ENCODE measurements at places on chromosomes 2 and 18. TPM values are rescaled to one million over a fixed set of nuclear protein-coding genes. Genes with fewer than 3 reads are reported as not detected.

CNRIP1 gene
- 17.2 TPM for total RNA-seq

FLACC1 gene
- 0.43 TPM for total RNA-seq

GPR45 gene
- not detected for total RNA-seq

CABYR gene
- 4.7 TPM for total RNA-seq

UGT1A6 gene
- total RNA-seq, result not detected

ECEL1 gene
- total RNA-seq, result not detected

NOTO gene
- total RNA-seq, result not detected

TRPM8 gene
- total RNA-seq, result not detected

B3GNT7 gene
- total RNA-seq, result 0.09 TPM

TET3 gene
- total RNA-seq, result 1.7 TPM

SRD5A2 gene
- not detected for total RNA-seq

ZNF236 gene
- 10.3 TPM for total RNA-seq

TUBA3E gene
- not detected for total RNA-seq

ANKRD30BL gene
- total RNA-seq, result not detected

CXCR2 gene
- total RNA-seq, result not detected

PID1 gene
- 38.8 TPM for total RNA-seq

ITGA6 gene
- 5.3 TPM for total RNA-seq

TXNDC9 gene
- 35.3 TPM for total RNA-seq

ARHGAP28 gene
- total RNA-seq, result 5.0 TPM

LOXHD1 gene
- total RNA-seq, result not detected

C2orf81 gene
- 1.4 TPM for total RNA-seq

MSH6 gene
- total RNA-seq, result 23.4 TPM

CTLA4 gene
- not detected for total RNA-seq

FAM117B gene
- total RNA-seq, result 1.3 TPM

RAMP1 gene
- 2.7 TPM for total RNA-seq

LINC00305 gene
- not detected for total RNA-seq

MARCHF4 gene
- total RNA-seq, result under 0.01 TPM

LBH gene
- 50.3 TPM for total RNA-seq

PGAP1 gene
- total RNA-seq, result 4.4 TPM

APOB gene
- total RNA-seq, result not detected

EDAR gene
- total RNA-seq, result not detected

PTGR3 gene
- total RNA-seq, result 6.5 TPM

FKBP1B gene
- total RNA-seq, result 10.3 TPM

CPLX4 gene
- total RNA-seq, result not detected

ZNF396 gene
- total RNA-seq, result 1.4 TPM

PARD3B gene
- 17.0 TPM for total RNA-seq

RAD51AP2 gene
- not detected for total RNA-seq

SOWAHC gene
- 7.7 TPM for total RNA-seq

GCG gene
- not detected for total RNA-seq

IL36B gene
- total RNA-seq, result not detected

PRKRA gene
- total RNA-seq, result 51.1 TPM

ANKRD30B gene
- not detected for total RNA-seq

SCN2A gene
- 10.9 TPM for total RNA-seq

DSEL gene
- 74.9 TPM for total RNA-seq

SCYGR4 gene
- not detected for total RNA-seq

ROCK1 gene
- 33.3 TPM for total RNA-seq

DRC1 gene
- total RNA-seq, result under 0.01 TPM
